ENCODE measurements at places on chromosomes 2 and 18.

GRCh38 chr2:235677276-235677788 is 183.5 kb downstream of the AGAP1 start:
- DNase-seq: no peak

GRCh38 chr2:174546519-174547506 is 50.8 kb downstream of the WIPF1 start:
- DNase-seq: no peak

- no peak for DNase-seq
Observed at GRCh38 chr2:23596316-23596885, 211.4 kb downstream of the KLHL29 start.

- no peak for DNase-seq
Observed at GRCh38 chr2:190333928-190334327, 9.5 kb upstream of the INPP1 start.

- no peak for DNase-seq
Observed at GRCh38 chr2:162798407-162798806, 40.2 kb downstream of the KCNH7 start.

DNA sequence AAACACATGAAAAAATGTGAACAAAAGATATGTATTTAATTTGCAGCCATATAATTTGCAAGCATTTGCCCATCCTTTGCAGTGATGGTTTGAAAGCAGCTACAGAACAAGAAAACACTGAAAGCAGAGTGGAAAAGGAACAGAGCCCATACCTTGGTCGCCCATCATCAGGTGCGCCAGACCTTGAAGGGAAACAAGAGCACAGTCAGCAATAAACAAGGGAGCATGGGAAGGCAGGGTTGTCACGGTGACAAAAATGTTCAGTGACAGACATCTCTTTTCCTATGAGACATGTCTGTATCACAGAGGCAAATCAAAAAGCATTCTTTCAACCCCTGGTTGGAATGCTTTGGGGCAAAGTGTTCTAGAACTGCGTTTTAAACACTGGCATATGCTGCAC is 109.4 kb downstream of the NRXN1 start:
- no peak for DNase-seq

- DNase-seq: no peak
Observed at GRCh38 chr2:129667577-129667976, 311.9 kb upstream of the RAB6C start.

DNA sequence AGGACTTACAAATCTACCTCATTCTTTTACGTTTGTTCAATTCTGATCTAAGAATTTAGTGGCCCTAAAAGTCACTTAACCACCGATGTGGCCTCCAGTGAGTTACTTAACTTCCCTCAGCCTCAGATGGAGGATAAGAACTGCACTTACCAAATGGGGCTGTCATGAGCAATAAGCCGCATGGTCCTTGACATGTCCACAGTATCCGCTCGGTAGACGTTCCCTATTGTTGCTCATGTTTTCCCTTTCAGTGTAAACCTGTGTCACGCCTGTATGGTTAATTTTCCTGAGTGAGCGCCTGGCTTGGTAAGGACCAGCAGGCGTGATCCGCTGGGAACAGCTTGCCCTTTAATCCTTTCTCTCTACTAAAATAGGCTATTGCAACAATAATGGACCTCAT is 20.3 kb downstream of the SEC11C start:
- no peak for DNase-seq

GRCh38 chr2:237604960-237605359 is 14.4 kb upstream of the RAB17 start:
- no peak for DNase-seq

- DNase-seq: no peak
Observed at GRCh38 chr2:133421516-133422324, 146.5 kb downstream of the NCKAP5 start.

GRCh38 chr2:38778687-38779082 is 675 bp downstream of the GEMIN6 start:
- DNase-seq: no peak

- DNase-seq: no peak
Observed at GRCh38 chr18:58975781-58976180, 111.1 kb downstream of the ZNF532 start.

- no peak for DNase-seq
Observed at GRCh38 chr2:205836477-205837221, 154.3 kb downstream of the NRP2 start.

- no peak for DNase-seq
Observed at GRCh38 chr2:17593841-17594491, 53.5 kb downstream of the VSNL1 start.

- DNase-seq: no peak
Observed at GRCh38 chr2:152560166-152560565, 157.1 kb downstream of the PRPF40A start.

DNA sequence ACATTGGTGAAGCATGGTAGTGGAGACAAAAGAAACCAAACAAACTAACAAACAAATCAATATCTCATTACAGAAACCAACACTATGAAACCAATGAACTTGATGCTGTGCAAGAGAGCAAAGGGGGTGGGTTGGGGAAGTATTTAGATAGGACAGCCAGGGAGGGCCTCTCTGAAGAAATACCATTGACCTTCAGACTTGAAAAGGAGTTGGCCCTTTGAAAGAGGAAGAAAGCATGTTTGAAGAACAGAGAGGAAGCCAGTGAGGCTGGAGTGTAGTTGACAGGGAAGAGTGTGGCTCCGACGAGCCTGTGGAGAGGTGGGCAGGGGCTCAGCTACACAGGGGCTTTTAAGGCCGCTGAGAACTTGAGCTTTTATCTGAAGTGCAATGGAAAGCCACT is 151.0 kb upstream of the GATA6 start:
- DNase-seq: no peak

DNA sequence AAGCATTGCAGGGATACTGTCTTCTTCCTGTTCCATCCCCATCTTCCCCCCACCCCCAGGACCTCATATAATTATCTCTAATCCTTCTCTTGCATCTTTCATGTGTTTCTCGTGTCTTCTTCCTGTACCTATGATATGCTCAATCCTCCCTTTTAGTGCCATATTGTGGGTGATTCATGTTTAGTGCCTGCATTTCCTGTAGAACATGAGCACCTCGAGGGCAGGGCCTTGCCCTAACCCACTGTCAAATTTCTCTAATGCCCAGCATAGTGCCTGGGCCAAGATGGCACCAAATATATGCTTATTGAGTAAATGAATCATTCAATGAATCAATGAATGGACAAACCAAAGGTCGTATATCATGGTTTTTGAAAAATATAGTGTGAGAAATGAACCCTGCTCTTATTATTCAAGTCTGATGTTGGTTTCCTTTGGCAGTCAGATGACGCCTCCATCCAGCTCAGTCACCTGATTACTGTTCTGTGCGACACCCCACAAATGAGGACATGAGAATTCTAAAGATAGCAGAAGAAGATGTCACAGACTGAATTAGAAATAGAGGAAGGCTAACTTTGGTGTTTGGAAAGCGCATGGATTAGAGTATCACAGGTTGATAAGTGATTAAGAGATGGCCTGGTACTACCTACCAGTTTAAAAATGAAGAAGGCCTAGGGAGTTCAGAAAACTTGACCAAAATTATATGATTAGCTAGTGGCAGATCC is 278.4 kb downstream of the PRKCE start:
- DNase-seq: no peak

DNA sequence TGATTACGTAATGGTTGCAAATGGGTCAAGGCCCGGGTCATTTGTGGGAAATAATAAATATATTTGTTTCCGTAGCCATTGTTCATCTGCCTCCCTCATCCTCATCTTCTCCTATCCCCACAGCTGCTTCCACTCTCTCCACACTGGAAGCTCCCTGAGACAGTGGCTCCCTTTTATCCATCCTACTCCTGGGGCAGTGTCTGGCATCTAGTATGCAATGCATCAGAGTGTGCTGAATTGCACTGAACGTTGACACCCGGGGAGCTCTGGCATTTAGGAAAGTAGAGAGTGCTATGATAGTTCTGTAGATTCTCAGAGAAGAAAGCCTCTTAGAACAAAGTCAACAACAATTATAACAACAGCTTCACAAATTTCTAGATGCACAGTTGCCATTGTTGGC is 45.5 kb upstream of the NAB1 start:
- DNase-seq: no peak

GRCh38 chr2:223494496-223494895 is 107.7 kb downstream of the SCG2 start:
- DNase-seq: no peak

GRCh38 chr18:939166-939565 is 34.5 kb downstream of the ADCYAP1 start:
- DNase-seq: no peak

DNA sequence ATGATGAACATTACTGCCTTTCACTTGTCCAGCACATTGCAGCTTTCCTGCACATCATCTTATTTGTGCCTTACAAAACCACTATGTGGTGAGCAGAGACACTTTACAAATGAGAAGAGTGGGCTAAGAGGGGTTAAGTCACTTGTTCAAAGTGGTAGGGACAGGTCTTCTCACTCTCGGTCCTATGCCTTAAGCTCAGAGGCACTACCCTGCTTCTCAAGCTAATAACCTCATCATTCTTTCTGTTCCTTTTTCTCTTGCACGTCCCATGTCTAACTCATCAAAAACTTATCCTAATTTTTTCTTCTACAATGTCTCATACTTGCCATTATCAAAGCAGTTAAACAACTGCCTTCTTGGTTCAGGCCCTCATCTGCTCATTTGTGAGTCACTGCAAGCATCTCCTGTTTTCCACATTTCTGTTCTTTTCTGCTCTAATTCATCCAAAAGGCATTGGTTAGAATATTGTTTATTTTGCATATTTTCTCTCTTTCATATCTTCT is 21.9 kb upstream of the NCOA1 start:
- no peak for DNase-seq

GRCh38 chr2:128324897-128325410 is 6.3 kb upstream of the HS6ST1 start:
- no peak for DNase-seq

- no peak for DNase-seq
Observed at GRCh38 chr2:216664593-216665034, 30.7 kb downstream of the IGFBP5 start.

- DNase-seq: no peak
Observed at GRCh38 chr2:227325839-227326195, 766 bp downstream of the MFF start.

DNA sequence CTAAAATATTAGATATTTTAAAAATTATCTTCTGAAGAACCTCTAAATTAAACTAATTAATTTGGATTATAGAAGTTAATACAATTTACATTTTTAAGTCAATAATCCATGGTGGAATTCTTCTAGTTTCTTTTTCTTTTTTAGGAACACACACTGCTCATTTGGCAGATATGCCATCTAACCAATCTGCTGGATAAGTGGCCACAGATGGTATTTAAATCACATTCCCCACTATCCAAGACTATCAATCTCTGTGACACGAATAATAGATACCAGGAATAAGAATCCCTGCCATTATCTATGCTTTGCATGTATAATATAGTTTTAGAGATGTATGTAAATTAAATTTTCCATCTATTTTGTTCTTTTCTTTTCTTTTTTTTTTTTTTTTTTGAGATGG is 58.5 kb downstream of the CABYR start:
- DNase-seq: no peak

DNA sequence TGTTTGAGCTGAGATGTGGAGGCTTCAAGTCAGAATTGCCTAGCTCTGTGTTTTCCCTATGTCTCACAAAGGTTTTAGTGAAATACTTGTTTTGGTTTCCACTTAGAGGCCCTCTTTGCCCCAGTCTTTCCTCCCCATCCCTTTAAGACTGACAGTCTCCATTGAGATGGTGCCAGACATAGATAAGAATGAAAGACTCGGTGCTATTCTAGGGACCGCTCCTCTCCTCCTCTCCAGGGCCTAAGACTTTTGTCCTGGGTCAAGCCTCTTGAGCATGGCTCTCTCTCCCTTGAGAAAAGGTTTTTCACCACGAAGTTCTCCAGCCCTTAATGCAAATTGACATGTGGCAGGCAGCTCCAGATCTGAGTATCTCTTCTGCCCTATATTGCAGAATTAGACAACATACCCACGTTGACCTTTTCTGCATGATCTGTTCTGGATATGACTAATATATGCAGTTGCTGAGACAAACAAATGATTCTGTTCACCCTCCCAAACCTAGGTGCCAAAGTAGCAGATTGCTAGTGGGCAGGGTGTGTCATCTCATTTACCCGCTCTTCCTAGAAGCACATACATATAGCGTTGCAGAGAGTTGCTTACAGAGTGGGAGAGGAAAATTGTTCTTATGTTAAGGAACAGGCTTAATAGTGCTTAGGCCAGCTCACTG is 47.5 kb upstream of the ACSL3 start:
- no peak for DNase-seq

DNA sequence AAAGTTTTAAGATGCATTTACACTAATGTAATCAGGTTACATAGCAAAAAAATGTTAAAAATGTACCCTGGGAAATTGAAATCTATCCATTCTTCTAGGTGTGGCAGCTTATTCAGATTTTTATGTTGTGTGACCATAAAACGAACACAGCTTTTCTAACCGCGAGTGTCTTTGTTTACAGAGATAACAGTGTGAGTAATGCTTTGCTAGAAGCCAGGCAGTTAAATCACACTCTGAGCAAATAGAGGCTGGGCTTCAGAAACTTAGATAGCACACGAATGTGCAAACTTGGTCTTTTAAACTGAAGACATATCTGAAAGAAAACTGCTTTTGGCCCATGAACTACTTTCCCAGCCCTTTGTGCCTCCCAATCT is 116.1 kb downstream of the SPTBN1 start:
- DNase-seq: no peak

DNA sequence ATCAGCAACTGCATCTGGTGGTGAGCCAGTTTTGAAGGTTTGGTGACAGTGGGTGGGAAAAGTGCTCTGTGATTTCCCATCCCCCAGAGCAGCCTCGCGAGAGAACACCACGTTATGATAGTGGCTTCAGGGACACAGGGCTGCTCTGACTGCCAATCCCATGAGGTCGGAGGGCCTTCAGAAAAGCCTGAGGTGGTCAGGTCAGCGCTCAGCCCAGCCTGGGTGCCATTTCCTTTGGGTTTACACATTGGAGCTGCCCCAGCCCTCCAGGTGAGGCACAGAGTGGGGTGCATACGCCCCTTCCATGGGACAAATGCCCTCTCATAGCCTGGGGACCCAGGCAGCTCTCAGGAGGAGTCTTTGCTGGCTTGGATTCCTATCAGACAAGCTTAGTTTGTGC is 126.8 kb downstream of the KCTD1 start:
- DNase-seq: no peak

All from activated T-helper 1 cell treated with anti-CD3 and anti-CD28 coated beads, Interleukin-2, amount 50 U/mL, for 16 hours (primary cell).